ENCODE measurements at places on chromosomes 6 and 20.

- no peak for DNase-seq
Observed at GRCh38 chr6:70135219-70136160, 167.4 kb downstream of the COL9A1 start.

DNA sequence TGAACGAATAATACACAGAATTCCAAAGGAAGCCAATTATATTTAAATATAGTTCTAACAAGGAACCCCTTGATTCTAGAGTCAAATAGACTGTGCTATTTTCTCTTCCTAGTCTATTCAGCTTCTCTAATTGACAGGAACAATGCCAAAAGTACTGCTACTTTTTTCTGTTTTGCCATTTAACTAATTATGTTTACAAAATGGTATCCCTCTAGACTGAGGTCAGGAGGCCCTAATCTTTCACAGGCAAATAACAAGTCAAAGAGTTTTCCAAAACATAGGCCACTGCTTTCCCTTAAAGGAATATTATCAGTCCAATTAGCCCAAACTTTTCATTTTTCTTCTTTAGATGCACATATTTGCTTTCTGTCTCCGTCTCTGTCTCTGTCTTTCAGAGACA, 539.3 kb downstream of the RFPL4B start:
- DNase-seq: no peak

- no peak for DNase-seq
Observed at GRCh38 chr6:116004841-116005815, 55.6 kb downstream of the FRK start.

DNA sequence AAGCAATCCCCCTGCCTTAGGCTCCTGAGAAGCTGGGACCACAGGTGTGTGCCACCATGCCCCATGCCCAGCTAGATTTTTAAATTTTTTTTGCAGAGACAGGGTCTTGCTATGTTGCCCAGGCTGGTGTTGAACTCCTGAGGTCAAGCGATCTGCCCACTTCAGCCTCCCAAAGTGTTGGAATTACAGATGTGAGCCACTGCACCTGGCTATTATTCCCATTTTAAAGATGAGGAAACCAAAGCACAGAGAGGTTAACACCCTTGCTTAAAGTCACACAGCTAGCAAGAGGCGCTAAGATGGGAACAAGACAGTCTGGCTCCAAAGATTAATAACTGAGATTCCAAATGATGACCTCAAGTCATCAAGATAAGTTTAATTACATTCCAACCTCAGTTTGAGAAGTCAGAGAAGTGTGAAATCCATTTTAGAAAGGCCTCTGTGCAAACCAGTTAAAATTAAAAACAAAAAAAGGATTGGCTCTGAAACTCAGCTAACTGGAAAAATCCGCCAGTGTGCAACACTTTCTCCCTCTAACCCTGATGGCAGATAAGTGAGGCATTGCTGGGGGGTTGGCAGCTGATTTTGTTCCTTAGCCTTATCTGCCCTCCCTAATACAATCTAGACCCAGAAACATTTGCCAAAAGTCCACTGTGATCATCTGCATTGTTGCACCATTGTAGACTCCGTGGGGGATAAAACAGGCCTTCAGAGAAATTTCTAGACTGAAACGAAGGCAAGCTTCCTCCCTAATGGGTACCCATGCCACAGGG, 55.5 kb downstream of the CPNE5 start:
- no peak for DNase-seq

DNA sequence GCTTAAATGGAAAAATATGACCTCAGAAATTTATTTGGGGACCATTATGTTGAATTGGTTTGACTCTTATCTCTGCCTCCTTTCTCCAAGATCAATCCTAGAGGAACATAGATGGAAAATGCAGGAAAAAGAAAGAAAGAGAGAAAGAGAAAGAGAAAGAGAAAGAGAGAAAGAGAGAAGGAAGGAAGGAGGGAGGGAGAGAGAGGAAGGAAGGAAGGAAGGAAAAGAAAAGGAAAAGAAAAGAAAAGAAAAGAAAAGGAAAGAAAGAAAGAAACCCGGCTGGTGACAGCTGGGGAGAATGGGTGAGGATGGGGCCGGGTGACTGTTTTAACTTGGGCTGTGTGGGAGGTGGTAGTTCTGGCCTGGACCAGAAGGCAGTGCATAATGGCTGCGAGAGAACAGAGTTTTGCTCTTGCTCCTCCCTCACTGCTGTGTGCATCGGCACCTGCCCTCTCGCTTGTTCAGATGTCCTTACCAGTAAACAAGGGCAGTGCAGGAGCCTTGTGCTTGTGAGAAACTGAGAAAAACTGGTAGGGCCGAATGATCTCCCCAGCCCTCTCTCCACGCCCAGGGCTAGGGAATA, 24.7 kb downstream of the GLO1 start:
- no peak for DNase-seq

GRCh38 chr6:138030872-138031271, 76.3 kb downstream of the PERP start:
- no peak for DNase-seq

DNA sequence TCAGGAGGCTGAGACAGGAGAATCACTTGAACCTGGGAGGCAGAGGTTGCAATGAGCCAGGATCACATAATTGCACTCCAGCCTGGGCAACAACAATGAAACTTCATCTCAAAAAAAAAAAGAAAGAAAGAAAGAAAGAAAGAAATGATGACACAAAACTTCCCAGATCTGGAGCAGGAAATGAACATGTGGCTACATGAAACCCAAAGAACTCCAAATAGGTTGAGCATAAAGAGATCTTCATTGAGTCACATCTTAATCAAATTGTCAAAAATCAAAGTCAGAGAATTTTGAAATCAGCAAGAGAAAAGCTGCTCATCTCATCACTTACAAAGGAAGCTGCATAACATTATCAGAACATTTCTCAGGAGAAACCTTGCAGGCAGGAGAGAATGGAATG, 247.0 kb downstream of the IBTK start:
- DNase-seq: no peak

- no peak for DNase-seq
Observed at GRCh38 chr6:111430605-111431376, 52.2 kb downstream of the REV3L start.

- DNase-seq: no peak
Observed at GRCh38 chr6:68826501-68826900, 191.4 kb downstream of the ADGRB3 start.

GRCh38 chr6:135182071-135183001, 1.2 kb downstream of the MYB start:
- no peak for DNase-seq

DNA sequence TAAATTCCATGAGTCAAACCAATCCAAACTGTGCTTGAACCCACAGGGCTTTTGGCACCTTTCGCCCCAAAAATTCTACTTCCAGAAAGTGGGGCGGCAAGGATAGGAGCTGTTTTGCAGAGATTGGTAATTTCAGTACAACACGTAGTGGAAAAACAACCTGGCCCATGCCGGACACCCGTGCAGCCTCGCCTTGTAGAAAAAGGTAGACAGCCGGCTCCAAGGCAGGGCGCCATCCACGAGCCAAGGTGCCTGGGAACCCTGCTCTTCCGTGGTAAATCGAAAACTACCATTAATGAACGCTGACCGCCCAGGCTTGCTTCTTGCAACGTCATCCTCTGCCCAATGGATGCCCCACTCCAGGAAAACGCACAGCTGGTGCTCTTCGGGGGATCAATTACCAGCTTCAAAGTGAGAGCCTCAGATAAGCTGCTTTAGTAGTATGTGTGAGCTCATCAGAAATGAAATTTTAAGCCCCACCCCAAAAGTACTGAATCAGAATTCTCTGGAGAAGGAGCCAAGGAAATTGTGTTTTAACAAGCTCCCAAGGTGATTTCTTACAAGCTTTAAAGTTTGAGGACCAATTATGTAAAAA, 1.8 kb downstream of the OOEP start:
- no peak for DNase-seq

DNA sequence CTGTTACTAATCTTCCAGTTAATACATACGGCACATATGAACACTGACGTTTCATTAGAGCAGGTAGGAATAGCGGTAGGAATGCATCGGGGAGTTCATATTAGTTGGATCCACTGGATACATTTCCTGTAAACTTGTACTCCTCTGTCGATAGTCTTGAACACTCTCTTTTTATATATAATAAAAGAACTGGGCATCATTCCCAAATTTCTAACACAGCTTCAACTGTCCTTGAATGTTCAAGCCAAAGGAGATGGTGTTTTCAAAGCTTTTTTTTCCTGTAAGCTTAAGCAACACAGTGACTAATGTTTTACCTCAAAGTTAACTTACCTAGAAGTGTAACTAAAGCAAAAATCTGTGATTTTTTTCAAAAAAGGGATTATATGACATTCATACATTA, 195.3 kb downstream of the UTRN start:
- no peak for DNase-seq

DNA sequence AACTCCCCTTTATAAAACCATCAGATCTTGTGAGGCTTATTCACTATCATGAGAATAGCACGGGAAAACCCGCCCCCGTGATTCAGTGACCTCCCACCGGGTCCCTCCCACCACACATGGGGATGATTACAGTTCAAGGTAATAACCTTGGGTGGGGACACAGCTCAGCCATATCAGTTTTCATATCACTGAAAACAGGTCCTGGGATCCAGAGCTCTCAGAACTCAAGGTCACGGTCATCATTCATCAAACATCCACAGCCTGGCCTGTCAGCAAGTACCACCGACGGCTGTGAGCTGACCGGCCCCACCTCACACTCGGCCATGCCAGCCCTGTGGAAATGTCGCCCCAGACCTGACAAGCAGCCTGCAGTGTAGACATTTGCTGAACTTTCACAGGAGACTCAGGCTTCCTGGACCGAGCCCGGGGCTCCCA, 14.1 kb upstream of the FRMD1 start:
- no peak for DNase-seq

DNA sequence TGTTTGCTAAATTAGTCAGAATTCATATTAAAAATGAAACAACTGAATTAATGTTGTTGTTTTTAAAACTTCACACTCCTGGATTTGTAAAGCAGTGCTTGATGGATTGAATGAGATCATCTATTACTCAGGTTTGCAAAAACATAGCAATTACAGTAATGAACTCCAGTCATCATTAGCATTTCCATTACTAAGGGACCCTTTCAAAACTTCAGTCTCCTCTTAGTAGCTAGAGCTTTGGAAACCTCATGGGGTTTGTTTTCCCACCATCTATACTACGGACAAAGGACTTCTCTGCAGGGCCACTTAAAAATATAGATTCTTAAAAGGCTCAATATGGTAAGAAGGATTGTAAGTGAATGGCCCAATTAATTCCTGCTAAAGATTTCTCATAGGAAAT, 209.9 kb upstream of the PRND start:
- DNase-seq: no peak

DNA sequence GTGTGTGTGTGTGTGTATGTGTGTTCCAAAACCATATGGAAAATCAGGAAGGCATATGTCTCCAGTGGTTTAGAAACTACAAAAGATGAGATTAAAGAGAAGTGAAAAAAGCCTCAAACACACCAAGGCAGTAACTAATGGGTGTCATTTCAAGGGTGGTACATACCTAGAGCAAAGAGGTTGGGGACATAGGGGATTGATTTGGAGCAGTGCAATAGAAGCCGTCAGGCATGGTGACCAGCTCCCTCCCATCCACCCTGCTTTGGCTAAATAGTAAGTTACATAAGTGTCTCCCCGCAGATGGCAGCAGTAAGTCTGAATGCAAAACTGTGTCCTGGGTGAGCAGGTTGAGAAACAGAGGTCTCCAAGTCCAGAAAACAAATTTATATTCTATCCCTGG, 10.4 kb upstream of the ELMO2 start:
- no peak for DNase-seq

DNA sequence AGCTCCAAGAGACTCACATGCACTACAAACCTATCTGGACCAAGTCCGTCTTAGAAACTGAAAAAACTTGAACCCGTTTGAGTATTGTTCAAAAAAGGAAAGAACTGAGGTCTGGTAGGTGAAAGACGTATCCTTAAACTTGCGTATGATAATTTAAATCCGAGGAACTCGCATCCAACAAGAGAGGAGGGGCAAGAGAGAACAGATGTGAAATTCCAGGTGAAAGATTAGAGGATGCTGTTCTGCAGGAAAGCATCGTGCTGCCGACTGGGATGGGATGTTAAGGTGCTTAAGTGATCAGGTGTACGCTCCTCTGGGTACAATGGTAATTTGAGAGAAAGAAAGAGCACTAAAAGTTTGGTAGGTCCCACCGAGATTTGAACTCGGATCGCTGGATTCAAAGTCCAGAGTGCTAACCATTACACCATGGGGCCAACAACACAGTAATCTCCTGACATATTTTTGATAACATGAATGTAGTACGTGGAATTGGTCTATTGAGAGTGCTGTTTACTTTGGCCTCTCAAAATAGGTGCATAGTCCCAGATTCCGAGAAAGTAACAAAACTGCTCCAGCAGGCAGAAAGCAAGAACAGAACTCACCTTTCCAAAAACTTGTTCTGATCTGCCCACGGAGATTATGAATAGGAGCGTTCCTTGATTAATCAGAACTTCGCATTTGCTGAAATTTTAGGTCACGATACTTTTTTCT, 53.5 kb upstream of the BTN3A2 start:
- DNase-seq: no peak

- DNase-seq: no peak
Observed at GRCh38 chr20:36010825-36011224, 42.4 kb downstream of the CNBD2 start.

DNA sequence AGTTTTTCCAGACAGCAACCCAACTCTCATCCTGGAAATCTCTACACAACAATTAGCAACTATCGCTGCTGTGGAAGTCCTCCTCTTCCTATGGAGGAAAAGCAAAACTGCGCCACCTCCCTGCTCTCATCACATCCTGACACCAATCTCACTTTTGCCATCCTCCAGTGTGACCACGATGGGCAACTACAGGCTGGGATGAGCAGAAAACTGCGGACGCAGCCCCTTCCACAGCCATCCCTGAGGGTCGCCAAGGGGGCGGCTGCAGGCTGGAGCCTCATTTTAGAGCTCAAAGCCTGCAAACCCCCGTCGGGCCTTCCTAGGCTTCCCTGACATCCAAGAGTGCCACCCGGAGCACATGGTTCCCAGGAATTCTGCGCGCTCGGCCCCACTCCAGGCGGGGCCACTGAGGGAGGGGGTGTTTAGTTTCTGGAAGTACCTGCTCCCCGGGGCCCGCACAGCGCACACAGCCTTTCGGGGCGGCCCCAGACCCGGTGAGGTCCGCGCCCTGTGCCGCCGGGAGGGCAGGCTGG, 1.2 kb downstream of the TCFL5 start:
- DNase-seq: no peak

DNA sequence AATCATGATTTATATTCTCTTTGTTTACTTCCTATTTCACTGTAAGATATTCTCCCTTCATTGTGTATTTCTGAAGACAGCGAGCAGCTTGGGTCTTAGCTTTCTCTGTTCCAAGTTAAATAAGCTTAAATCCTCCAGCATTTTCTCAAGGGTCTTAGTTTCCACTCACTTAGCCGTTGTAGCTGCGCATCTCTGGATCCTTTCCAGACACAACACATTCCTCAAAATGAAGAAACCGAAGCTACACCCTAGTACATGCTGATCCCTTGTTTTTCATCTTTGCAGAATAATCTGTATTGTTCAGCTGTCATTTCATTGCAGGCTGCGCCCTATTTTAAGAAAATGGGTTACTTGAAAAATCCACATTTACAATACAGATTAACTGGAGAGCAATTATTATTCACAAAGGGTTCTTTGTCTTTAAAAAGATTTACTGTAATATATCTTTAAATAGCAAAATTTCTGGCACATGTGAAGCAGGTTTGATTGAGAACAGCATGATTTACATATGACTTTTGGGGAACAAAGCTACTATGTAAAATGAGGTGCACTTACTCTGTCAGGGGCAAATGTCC, 375.8 kb downstream of the QKI start:
- DNase-seq: no peak
